Mesothelial cell of epicardium (in vitro differentiated cells): ENCODE measurements at places on chromosomes 11 and 22.

DNA sequence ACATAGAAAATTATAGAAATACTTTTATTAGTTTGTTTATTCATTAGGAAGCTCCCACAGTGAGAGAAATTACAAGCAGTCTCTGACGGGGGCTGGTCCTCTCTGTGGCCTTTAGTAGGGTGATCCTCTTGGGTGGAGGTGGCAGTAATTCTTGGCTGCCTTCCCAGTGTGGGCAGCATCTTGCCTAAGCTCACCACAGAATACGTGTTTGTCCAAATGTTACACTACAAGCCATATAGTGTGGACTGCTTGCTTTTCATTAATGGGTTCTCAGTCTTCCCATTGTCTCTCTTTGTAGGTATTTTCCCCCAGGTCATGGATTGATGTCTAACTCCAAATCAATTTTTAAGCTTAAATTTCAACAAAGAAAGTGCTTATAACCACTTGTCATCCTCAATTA is 43.3 kb downstream of the ENDOD1 start:
- peaks cover 20% of the 10 kb centered on the region for H3K4me1 ChIP-seq
- H3K27ac ChIP-seq: no peak overlapping the region
- H3K36me3 ChIP-seq: peaks cover 3% of the 10 kb centered on the region
- no peak for DNase-seq
- H3K4me3 ChIP-seq: no peak overlapping the region

DNA sequence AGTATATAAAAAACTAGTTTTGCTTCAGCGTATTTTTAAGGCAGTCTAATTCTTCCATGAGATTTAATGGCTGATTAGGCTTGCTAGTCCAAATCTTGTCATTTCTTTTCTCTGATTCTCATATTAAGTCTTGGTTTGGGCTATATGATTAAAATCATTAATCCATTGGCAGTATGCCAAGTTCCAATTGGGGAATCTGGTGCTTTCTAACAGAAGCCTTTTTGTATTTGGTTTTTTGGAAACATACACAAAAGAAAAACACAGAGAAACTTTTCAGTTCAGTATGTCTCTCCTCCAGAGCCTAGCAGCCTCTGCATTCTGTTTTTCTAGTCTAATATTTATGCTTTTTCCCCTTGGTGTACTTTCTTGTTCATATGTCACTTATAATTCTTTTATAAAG is 37.9 kb downstream of the SWAP70 start:
- no peaks in the 10 kb centered on the region for H3K27me3 ChIP-seq
- no peak for DNase-seq
- no peak overlapping the region for H3K4me3 ChIP-seq
- H3K27ac ChIP-seq: peak overlapping the region; percentile 87
- H3K36me3 ChIP-seq: peaks cover 3% of the 10 kb centered on the region

GRCh38 chr22:38193580-38193979 is 8.2 kb upstream of the MAFF start:
- no peaks in the 10 kb centered on the region for H3K36me3 ChIP-seq
- H3K27ac ChIP-seq: no peak overlapping the region
- H3K4me1 ChIP-seq: no peaks in the 10 kb centered on the region
- H3K27me3 ChIP-seq: no peaks in the 10 kb centered on the region
- no peak for DNase-seq

- H3K36me3 ChIP-seq: no peaks in the 10 kb centered on the region
- H3K4me1 ChIP-seq: no peaks in the 10 kb centered on the region
- no peak for DNase-seq
- no peak overlapping the region for H3K27ac ChIP-seq
- H3K27me3 ChIP-seq: no peaks in the 10 kb centered on the region
Measured at GRCh38 chr11:2039198-2039759, 41.6 kb upstream of the H19 start.

- peaks cover 13% of the 10 kb centered on the region for H3K4me1 ChIP-seq
- H3K27me3 ChIP-seq: no peaks in the 10 kb centered on the region
- H3K4me3 ChIP-seq: no peak overlapping the region
- H3K36me3 ChIP-seq: no peaks in the 10 kb centered on the region
- DNase-seq: no peak
- H3K27ac ChIP-seq: no peak overlapping the region
Measured at GRCh38 chr11:57213342-57214097, 23.5 kb downstream of the APLNR start.

GRCh38 chr11:79512706-79513469 is 72.1 kb upstream of the TENM4 start:
- peak overlapping the region; percentile 52 for H3K27ac ChIP-seq
- H3K4me3 ChIP-seq: no peak overlapping the region
- peaks cover 29% of the 10 kb centered on the region for H3K4me1 ChIP-seq

- no peak for DNase-seq
- H3K27me3 ChIP-seq: no peaks in the 10 kb centered on the region
- peaks cover 9% of the 10 kb centered on the region for H3K36me3 ChIP-seq
- H3K4me3 ChIP-seq: no peak overlapping the region
- H3K27ac ChIP-seq: no peak overlapping the region
Measured at GRCh38 chr11:33742249-33742851, 6.1 kb upstream of the CD59 start.

DNA sequence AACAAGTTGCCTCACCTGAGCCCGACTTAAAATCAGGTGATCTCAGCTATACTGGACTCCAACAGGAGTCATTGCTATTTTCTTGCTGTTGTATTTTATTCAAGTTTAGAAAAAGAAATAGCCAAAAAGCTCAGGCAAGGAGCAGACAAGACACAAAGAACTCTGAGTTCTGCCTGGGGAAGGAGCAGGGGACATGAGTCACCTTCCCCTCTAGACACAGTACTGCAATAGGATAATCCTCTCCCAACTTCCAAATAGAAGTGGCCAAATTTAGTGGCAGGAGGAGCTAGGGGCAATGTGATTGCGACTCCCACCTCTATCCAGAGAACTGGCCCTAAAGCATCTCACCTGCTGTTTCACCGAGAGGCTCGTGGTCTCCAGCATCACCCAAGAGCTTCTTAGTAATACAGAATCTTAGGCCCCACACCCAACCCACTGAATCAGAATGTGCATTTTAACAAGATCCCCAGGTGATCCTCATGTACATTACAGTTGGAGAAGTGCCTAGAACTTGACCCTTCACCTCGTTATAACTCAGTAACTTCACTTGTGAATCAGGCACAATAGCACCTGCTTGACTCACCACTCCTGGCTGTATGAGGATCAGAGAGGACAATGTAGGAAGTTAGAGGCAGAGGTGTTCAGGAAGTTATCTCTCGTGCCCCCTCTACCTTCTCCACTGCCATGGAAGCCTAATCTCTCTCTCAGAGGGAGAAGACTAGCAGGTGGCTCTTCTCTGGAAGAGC is 56.8 kb upstream of the FBXO3 start:
- H3K4me1 ChIP-seq: peaks cover 6% of the 10 kb centered on the region
- no peak overlapping the region for H3K4me3 ChIP-seq
- no peak overlapping the region for H3K27ac ChIP-seq
- H3K27me3 ChIP-seq: peaks cover 61% of the 10 kb centered on the region
- DNase-seq: no peak
- H3K36me3 ChIP-seq: no peaks in the 10 kb centered on the region

GRCh38 chr11:132101881-132102280 is 731.5 kb downstream of the NTM start:
- DNase-seq: no peak
- H3K4me1 ChIP-seq: no peaks in the 10 kb centered on the region
- H3K36me3 ChIP-seq: no peaks in the 10 kb centered on the region
- H3K27me3 ChIP-seq: peaks cover 65% of the 10 kb centered on the region

DNA sequence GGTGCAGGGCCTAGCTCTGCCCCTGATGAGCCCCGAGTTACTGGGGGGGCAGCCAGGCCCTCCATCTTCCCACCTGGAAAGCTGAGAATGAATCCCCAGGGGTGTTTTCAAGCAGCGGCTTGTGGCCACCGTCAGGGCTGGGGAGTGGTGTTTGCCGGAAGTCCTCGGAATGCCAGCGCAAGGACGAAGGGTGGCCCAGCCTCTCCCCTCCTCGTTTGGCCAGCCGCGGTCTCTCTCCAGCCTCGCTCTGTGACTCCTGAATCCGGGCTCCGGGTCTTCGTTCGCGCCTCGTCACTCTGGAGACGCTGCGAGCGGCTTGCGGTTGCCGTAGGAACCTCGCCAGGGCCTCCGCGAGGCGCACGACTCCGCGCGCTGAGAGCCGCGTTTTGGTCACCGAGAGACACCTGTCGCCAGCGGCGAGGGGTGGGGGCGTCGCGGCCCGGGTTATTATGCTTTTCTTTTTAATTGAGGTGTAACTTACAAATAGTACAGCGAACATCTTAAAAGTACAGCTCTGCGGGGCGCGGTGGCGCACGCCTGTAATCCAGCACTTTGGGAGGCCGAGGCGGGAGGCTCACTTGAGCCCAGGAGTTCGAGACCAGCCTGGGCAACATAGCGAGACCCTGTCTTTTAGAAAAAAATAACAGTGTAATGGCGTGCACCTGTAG is 6.3 kb upstream of the KDELR3 start:
- H3K4me1 ChIP-seq: peaks cover 36% of the 10 kb centered on the region
- no peaks in the 10 kb centered on the region for H3K36me3 ChIP-seq
- no peak overlapping the region for H3K27ac ChIP-seq
- peak overlapping the region; percentile 43 for H3K4me3 ChIP-seq

DNA sequence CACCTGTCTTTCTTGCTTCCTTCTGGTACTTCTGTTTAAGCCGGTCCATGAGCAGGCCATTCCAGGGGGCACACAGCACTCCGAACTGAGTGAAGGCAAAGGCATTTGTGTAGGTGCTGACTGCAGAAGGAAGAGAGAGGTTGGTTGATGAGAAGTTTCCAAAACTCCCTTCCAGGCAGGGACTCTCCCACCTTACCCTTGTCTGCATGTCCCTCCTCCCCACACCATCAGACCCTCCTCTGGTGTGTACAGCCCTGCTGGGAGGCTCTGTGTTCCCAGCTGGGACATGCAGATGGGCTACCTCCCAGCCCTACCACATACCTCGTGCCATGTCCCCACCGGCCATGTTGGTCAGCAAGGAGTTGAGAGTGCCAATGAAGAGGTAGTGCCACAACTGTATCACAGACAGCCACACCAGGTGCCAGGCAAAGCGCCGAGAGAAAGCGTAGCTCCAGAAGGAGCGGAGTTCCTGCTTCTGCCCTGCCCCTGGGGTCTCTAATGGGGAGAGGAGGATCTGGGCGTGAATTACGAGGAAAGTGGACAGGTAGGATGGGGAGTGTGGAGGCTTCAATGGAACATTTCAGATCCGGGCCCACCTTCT is 12.2 kb downstream of the SLC43A3 start:
- H3K4me1 ChIP-seq: no peaks in the 10 kb centered on the region
- DNase-seq: no peak
- no peaks in the 10 kb centered on the region for H3K27me3 ChIP-seq
- no peak overlapping the region for H3K4me3 ChIP-seq

GRCh38 chr11:26696330-26696729 is 25.5 kb downstream of the SLC5A12 start:
- H3K36me3 ChIP-seq: no peaks in the 10 kb centered on the region
- DNase-seq: no peak
- H3K27me3 ChIP-seq: no peaks in the 10 kb centered on the region

GRCh38 chr11:104152941-104153505 is 10.9 kb downstream of the PDGFD start:
- H3K27me3 ChIP-seq: no peaks in the 10 kb centered on the region
- H3K27ac ChIP-seq: no peak overlapping the region
- no peak for DNase-seq
- H3K4me3 ChIP-seq: no peak overlapping the region
- H3K36me3 ChIP-seq: peaks cover 3% of the 10 kb centered on the region
